Bronchial epithelial cell (primary cell): ENCODE measurements at places on chromosomes 2 and 18. TPM values are rescaled to one million over a fixed set of nuclear protein-coding genes. Genes with fewer than 3 reads are reported as not detected.
A peak's percentile ranks its signal among the peaks of the same experiment; 100 is the strongest.

DNA sequence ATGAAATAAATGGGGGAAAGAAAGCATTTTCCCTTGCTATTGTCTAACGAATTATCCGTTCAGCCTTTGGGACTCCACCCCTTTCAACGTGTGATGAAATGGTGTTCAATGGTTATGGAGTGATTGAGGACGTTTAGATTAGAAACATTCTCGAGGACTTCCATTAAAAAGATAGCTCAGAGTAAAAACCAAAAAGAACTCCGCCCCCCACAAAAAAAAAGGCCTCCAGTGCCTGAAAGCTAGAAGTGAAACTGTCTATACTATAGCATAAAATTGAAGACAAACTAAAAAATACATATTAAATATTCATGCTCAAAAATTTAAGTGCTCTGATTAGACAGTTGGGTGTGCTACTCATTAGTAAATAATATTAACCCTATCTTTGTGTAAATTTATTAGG lies 3.0 kb upstream of the ZNF516 start:
- DNase-seq: no peak

GRCh38 chr2:104033399-104033798 lies 820.5 kb upstream of the POU3F3 start:
- DNase-seq: peak; percentile 12

- no peak for DNase-seq
Observed at GRCh38 chr18:48100651-48101165, 170.2 kb upstream of the SMAD2 start.

The ALPG gene
- not detected in 2 replicates for total RNA-seq

GRCh38 chr2:34734662-34735061 lies 1135.6 kb upstream of the FAM98A start:
- no peak for DNase-seq

DNA sequence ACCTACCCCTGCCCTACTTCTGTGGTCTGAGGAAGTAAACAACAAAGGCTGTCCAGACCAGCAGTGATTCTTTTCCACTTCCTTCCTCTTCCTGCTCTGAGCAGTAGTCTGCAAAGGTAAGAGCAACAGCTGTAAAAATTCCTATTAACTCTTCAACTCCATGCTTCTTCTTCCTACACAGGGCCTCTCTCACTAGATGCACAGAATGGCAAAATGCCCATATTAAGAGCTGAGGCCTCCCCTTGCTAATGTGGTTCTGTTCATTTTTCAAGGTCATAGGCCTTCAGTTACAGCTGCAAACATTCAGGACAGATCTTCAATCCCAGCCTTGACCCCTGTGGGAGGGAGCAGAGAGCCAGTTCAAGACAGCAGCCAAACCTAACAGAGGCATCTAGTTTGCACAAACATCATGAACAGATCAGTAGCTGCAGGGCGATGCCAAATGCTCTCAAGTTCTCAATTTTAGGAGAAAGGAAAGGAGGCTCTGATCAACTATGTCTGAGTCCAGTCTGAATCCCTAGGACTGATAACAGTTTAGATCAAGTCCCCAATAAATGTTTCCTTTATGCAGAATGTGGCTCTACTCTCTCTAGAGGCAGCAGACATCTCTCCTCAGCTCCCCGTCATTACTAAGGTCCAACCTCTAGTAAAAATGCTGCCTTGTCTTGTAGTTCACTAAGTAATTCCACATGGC lies 20.9 kb downstream of the SLC40A1 start:
- DNase-seq: no peak

DNA sequence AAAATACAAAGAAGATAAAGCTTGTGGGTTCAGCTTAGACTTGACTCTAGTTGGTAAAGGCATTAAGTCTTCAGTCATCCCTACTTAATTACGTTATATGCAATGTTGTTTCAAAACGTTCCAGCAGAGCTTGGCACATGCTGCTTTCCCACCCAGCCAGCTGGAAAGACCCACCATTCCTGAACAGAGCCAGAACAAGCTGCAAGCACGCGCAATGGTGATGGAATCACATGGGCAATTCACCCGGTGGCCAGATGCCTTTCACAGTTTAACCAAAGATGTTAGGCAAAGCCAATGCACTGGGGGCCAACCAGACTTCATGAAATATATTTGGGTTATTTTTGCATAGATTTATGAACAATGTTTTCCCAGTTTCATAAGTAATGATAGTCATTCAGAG lies 123.4 kb upstream of the CDH20 start:
- no peak for DNase-seq

DNA sequence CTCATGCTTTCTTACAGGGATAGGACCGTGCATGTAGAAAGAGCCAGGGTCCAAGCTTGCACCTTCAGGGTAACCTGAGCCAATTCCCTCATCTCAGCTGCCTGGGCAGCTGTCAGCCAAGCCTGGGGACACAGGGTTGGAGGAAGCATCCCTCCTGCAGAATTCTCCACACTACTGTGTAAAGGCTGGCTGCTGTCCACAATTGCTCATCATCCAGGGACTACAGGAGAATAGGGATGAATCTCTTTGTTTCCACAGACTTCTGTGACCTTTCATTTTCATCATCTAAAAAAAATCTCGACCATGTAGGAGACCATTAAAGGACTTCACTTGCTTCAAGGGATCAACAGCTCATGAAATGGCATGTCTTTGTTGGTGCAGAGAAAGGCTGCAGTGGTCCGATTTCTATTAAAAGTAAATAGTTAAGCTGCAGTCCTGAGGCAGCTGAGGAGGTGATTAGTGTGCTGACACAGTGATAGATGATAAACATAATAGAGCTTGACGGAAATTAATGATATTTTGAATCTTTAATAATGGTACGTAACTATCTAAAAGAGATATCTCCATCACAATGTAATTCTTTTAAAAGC lies 74.4 kb upstream of the COPS8 start:
- DNase-seq: no peak

GRCh38 chr18:11887328-11888128 lies 20.6 kb downstream of the MPPE1 start:
- DNase-seq: peak; percentile 25

GRCh38 chr2:28649481-28650265 lies 102.0 kb upstream of the PPP1CB start:
- peak; percentile 77 for DNase-seq

GRCh38 chr18:58755304-58756010 lies 84.2 kb downstream of the MALT1 start:
- DNase-seq: peak; percentile 62

The TEKT4 gene
- total RNA-seq: not detected in 2 replicates

DNA sequence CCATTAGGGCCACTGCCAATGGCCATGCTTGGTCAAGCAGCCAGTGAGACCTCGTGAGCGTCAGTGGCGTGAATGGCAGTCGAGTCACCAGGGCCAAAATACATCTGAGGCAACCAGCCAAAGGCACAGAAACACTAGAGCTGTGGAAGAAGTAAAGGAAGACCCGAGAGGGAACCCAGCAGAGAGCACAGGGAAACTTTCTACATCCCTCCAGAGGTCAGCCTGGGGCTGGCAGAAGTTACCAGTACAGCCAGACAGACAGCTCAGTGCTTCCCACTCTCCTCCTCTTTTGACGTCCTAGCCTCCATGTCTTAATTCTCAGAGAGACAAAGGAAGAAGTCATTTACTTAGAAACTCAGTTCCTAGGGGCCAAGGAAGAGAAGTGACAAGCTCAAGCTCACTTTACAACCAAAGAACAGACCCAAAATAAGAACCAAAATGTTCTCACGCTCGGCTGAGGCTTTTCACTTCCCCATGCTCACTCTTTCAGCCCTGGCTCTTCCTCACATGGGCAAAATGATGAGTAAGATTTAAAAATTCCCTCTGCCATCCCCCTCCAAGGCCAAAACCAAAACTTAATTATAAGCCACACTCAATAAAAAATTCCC lies 8.7 kb downstream of the CYRIA start:
- no peak for DNase-seq

GRCh38 chr2:129396980-129397599 lies 582.4 kb upstream of the RAB6C start:
- DNase-seq: peak; percentile 57

DNA sequence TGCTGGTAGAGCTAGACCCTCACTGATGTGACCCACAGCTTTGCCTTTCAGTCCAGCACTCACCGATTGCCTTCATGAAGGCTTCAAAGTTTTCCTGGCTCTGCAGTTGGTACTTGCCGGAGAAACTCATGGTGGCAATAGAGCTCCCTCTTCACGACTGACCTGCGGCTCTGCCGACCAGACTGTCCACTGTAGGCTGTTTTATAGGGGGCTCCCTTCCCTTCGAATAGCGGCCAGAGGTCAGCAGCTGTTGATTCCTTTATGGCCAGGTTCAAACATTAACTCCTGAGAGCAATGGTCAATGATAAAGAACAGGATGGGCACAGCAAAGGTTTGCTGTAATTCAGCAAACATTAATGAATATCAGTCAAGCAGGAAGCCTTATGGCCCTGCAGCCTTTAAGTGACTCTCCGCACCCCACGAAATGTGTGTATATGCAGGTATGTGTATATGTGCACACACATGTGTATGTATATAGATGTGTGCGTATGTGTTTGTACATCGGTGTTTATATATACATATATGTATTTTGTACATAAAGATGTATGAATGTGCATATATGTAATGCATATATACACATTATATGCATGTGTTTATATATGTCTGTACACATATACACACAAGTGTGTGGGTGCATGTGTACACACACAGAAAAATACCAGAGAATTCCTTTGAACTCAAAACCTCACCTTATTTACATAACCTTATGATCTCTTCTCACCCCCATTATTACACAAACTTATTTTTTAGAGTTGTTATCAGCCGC lies at the start of gene FABP1:
Gene FABP1 (minus strand): TSS at position 175 of the 766 bp plus-strand sequence. CDS start 45 bp downstream, at position 130.
- DNase-seq: no peak

GRCh38 chr2:137929519-137929916 lies 34.8 kb upstream of the HNMT start:
- DNase-seq: peak; percentile 20

GRCh38 chr2:8985561-8986326 lies 17.7 kb downstream of the MBOAT2 start:
- peak; percentile 34 for DNase-seq

DNA sequence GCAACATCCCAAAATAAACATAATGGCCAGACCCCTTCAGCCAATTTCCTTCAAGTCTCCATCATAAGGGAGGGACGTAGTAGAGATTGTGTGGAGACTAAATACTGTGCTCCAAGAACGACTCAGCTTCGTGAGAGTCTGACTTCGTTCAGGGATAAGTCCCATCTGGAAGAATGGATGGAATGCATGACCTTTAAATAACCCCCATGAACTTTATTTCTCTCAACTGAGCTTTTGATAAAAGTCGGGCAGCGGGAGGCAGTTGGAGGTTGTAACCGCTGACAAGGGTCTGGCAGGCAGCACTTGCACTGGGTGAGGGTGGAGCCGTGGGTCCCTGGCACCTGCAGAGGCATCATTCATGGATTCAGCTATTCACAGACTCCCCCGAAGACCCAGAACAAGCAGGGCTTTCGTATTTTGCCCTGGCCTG lies 115.9 kb downstream of the ZFP36L2 start:
- DNase-seq: no peak

DNA sequence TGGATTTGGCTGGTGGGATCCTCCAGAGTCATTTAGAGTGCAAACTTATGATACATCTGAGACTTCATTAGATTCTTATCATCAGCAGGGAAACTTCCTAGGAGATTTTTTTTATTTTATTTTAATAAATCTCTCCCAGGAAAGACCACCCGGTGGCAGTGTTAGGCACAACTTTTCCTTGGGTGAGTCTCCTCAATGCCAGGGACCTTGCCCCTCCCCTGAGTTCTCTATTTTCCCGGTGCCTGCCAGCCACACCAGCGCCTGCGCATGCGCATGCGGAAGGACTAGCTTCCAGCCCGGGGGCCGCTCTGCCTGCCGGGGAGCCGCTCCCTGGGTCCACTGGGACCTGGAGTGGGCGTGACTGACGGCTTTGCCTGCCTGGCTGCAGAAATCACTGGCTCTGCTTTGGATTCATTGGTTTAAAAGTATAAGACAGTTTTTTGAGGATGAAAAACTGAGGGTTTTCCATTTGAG lies 86.6 kb downstream of the TMEM182 start:
- peak; percentile 42 for DNase-seq

- no peak for DNase-seq
Observed at GRCh38 chr2:24040511-24040910, 6.7 kb downstream of the WDCP start.

DNA sequence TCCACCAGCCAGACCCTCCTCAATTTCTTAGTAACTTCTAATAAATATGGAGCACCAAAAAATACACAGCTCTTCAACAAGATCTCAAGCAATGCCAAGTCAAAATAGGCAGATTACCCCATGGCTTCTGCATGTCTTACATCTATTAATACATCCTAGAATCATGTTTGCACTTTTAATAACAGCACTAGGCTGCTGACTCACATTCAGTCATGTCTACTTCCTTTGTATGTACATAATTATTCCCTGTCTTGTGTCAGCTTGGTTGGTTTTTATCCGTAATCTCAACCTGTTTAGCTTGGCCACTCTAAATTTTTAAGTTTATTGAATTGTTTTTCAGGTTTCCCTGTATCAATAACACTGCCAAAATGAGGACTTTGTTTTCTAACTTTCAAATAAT lies 420.1 kb upstream of the ACVR2A start:
- peak; percentile 81 for DNase-seq

GRCh38 chr2:11746807-11747459 lies 501 bp downstream of the LPIN1 start:
- peak; percentile 25 for DNase-seq

DNA sequence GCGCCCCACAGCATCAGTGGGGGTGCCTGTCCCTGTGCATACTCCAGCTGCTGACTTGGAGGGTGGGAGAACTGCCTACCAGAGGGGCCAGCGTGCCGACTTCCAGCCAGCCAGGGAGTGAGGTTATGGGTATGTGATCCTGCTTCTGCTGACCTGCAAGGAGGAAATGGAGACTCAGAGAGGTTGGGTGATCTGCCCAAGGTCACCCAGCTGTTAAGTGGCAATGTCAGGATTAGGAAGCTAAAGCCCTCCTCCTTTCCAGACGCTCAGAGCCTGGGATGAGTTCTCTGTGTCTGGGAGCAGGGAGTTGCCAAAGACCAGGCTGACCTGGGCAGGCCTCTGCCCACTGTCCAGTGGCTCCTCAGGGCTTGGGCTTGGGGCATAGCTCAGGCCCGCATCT lies 169.6 kb downstream of the GLI2 start:
- no peak for DNase-seq

The HTR2B gene
- 0.13 and 0.53 TPM in 2 replicates for total RNA-seq

The IL1F10 gene
- not detected in 2 replicates for total RNA-seq

The ARHGAP25 gene
- 0.77 and 0.79 TPM in 2 replicates for total RNA-seq

- peak; percentile 40 for DNase-seq
Observed at GRCh38 chr2:13193075-13193474, 476.3 kb downstream of the TRIB2 start.

GRCh38 chr2:124131276-124131675 lies 106.2 kb downstream of the CNTNAP5 start:
- no peak for DNase-seq

The ADNP2 gene
- total RNA-seq: 19.3 and 21.6 TPM in 2 replicates

- no peak for DNase-seq
Observed at GRCh38 chr2:102120701-102121159, 21.8 kb upstream of the IL1R1 start.

DNA sequence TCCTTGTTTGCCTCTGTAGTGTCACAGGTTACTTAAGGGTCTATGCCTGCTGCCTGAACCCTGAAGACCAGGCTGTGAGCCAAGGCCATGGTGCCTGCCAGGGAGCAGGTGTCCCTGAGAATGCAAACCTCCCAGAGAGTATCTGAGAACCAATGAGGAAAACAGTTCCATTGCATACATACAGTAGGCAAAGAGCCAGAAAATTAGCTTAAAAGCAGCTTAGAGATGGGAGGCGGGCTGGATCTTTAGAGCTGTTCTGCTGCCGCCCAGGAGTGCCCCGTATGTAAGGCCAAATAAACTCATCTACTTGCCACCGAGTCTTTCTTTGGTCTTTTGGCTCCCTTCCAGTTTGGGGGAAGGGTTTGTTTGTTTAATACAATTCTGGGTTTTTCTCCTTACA lies 327.9 kb downstream of the CLIP4 start:
- no peak for DNase-seq

GRCh38 chr18:59620381-59620780 lies 76.8 kb downstream of the CCBE1 start:
- DNase-seq: peak; percentile 75
